ENCODE measurements at places on chromosomes 1 and 21. TPM values are rescaled to one million over a fixed set of nuclear protein-coding genes. Genes with fewer than 3 reads are reported as not detected.

DNA sequence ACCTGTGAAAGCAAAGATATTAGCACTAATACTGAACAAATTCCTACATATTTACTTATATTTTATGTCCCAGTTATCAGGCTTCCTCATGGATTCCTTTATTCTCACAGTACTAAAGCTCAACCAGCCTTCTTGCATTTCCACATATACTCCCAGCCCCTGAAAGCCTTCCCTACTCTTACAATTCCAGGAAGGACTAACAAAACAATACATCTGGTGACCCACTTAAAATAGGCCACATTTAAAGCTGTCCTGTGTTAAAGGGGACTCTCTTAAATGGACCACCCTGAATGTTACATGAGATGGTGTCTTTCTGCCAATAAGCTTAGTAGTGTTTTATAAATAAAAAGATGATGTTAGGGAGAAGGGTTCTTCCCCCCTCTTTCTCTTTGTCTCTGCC lies 54.4 kb downstream of the NTMT2 start:
- no peaks in the 10 kb centered on the region for H3K36me3 ChIP-seq
- DNase-seq: no peak

GRCh38 chr1:194474701-194475100 lies 1288.3 kb upstream of the B3GALT2 start:
- no peaks in the 10 kb centered on the region for H3K27me3 ChIP-seq
- no peak overlapping the region for H3K27ac ChIP-seq
- H3K4me3 ChIP-seq: no peak overlapping the region
- DNase-seq: no peak
- no peaks in the 10 kb centered on the region for H3K4me1 ChIP-seq
- no peaks in the 10 kb centered on the region for H3K36me3 ChIP-seq

DNA sequence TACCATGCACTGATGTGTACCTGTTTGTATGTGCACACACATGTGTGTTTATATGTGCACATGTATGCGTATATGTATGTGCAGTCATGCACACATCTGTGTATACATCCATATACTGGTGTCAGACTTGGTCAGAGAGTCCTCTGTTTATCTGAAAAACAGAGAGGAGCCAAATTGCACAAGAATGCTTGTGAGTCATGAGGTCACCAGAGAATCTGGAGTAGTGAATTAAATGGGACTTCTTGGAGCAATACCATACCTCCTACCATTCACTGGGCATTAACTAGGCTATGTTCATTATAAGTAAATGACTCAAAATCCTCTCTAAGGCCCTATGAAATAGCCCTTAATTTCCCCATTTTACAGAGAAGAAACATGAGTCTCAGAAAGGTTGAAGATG lies 272.1 kb upstream of the C1orf87 start:
- no peaks in the 10 kb centered on the region for H3K27me3 ChIP-seq
- H3K36me3 ChIP-seq: no peaks in the 10 kb centered on the region
- H3K4me3 ChIP-seq: no peak overlapping the region
- DNase-seq: no peak
- H3K4me1 ChIP-seq: no peaks in the 10 kb centered on the region

DNA sequence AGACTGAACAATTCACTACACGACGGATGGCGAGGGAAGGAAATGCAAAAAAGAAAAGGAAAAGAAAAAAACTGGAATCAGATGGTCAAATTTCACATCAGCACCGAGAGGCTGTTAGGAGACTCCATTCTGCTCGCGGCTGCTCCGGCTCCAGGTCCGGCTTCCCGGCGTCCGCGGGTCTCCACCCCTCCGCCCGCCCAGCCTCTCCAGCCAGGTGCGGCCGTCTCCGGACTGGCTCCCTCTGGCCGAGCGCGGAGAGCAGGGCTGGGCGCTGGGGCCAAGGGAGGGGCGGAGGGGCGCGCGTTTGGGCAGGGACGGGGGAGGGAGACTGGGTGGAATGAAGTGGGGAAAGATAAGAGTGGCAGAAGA lies 332 bp downstream of the KCNJ6 start:
- DNase-seq: peak; percentile 81
- H3K27ac ChIP-seq: no peak overlapping the region
- peaks cover 14% of the 10 kb centered on the region for H3K4me1 ChIP-seq
- no peaks in the 10 kb centered on the region for H3K36me3 ChIP-seq
- H3K27me3 ChIP-seq: peaks cover 30% of the 10 kb centered on the region

GRCh38 chr21:42362198-42362597 lies 4.1 kb downstream of the TFF1 start:
- H3K27me3 ChIP-seq: no peaks in the 10 kb centered on the region
- no peak overlapping the region for H3K27ac ChIP-seq
- DNase-seq: no peak
- no peak overlapping the region for H3K4me3 ChIP-seq
- H3K36me3 ChIP-seq: no peaks in the 10 kb centered on the region

DNA sequence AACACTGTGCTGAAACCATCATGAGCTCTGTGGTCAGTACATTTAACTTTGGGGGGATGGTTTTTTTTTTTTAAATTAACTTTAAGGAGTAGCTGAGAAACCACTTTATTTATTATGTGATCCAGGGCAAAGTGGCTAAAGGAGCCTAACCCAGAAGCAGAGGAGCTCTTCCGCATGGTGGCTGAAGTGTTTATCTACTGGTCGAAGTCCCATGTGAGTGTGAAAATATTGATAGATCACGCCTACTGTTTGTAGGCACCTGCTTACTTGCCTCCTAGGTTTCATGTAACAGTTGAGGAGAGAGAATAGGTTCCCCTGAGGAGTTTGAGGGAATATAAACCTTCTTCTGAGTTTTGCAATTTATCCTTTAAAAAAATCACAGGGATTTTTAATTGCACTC lies 181.4 kb downstream of the ZP4 start:
- no peak overlapping the region for H3K4me3 ChIP-seq
- H3K27ac ChIP-seq: no peak overlapping the region
- H3K27me3 ChIP-seq: no peaks in the 10 kb centered on the region
- DNase-seq: no peak

GRCh38 chr1:174914991-174915390 lies 84.8 kb upstream of the CACYBP start:
- no peaks in the 10 kb centered on the region for H3K4me1 ChIP-seq
- no peak overlapping the region for H3K4me3 ChIP-seq
- no peaks in the 10 kb centered on the region for H3K36me3 ChIP-seq

- no peak for DNase-seq
- H3K27me3 ChIP-seq: no peaks in the 10 kb centered on the region
- no peaks in the 10 kb centered on the region for H3K36me3 ChIP-seq
- no peak overlapping the region for H3K4me3 ChIP-seq
- no peaks in the 10 kb centered on the region for H3K4me1 ChIP-seq
Measured at GRCh38 chr1:236150311-236150955, 8.1 kb downstream of the GPR137B start.

DNA sequence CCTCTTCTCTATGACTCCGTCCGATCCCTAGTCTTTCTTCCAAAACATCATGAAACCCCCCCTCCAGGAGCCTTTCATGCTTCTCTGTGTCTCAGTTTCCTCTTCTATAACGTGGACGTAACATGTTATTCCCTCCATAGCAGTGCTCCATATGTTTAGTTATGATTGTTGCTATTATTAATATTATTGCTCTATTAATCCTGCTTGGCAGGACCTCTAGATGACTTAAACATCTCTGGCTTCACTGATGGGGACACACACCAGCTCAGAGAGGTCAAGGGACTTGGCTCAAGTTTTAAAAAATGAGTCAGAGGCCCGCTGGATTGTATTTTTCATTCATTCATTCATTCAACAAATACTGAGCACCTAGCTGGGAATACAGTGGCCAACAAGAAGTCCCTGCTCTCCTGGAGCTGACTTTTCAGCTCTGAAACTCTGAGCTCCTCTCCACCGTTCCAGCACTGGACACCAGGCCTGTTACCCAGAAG lies 404 bp upstream of the CPLANE2 start:
- no peaks in the 10 kb centered on the region for H3K27me3 ChIP-seq
- peak overlapping the region; percentile 86 for H3K27ac ChIP-seq
- no peak for DNase-seq
- H3K36me3 ChIP-seq: peaks cover under 1% of the 10 kb centered on the region

DNA sequence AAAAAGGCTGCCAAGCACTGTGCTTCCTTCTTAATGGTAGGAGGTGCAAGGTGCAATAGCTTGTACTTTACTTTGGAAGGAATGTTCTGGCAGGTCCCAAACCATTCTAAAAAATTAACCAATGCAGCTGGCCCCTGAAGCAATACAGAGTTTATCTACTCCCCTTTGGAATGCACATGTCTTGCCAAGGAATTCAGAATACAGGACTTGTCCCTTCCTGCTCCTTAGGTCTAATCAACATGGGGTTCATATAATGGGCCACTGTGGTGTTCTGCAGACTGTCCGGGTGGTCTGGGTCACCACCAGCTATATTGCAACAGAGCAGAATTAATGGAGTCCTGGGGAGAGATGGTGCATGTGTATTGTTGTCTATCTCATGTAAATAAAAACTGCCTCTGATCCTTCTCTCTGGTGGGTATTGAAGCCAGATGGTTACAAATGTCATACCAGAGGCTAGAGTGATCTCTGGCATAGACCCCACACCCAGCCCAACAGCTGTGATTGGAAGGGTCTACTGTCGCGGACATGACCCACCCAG lies 112.8 kb downstream of the RIPK4 start:
- H3K36me3 ChIP-seq: no peaks in the 10 kb centered on the region
- no peak overlapping the region for H3K27ac ChIP-seq
- DNase-seq: no peak
- no peak overlapping the region for H3K4me3 ChIP-seq
- H3K4me1 ChIP-seq: peaks cover 9% of the 10 kb centered on the region
- no peaks in the 10 kb centered on the region for H3K27me3 ChIP-seq

DNA sequence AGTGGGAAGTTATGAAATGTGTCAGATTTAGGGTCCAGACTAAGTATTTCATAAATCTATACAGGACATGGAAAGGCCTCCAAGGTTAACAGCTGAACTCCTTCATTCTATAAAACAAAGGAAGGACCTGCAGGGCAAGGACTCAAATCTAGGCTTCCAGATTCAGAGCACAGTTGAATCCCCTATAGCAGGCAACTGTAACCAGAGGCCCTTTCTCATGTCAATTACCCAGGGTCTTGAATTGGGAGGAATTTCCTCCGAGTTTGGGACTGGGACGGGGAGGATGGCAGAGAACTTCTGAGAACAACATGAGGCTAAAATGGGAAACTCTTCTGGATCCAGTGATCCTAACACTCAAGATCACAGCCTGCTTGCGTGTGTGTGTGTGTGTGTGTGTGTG lies 112.9 kb upstream of the BEND5 start:
- H3K27ac ChIP-seq: no peak overlapping the region
- no peaks in the 10 kb centered on the region for H3K36me3 ChIP-seq

- H3K4me1 ChIP-seq: peaks cover 44% of the 10 kb centered on the region
- H3K27me3 ChIP-seq: no peaks in the 10 kb centered on the region
- peak overlapping the region; percentile 88 for H3K27ac ChIP-seq
- no peak overlapping the region for H3K4me3 ChIP-seq
- no peaks in the 10 kb centered on the region for H3K36me3 ChIP-seq
Measured at GRCh38 chr1:218350035-218350525, 4.9 kb downstream of the TGFB2 start.

DNA sequence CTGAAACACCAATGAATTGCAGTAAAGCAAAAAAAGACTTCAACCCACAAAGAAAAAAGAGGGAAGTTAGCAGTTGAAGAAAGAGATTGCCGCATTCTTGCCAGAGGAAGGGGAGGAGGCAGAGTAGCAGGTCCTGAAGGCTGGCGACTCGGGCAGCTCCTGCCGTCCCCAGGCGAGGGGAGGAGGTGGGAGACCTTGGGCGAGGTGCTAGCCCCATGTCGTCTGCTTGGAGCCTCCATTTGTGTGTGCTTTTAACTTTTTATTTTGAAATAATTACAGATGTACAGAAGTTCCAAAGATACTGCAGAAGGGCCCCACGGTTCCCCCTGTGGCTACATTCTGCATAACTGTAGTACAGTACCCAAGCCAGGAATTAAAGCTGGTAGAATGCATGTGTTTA lies 6.7 kb downstream of the TRPM2 start:
- no peak for DNase-seq
- no peak overlapping the region for H3K4me3 ChIP-seq
- no peaks in the 10 kb centered on the region for H3K4me1 ChIP-seq
- H3K36me3 ChIP-seq: no peaks in the 10 kb centered on the region
- H3K27ac ChIP-seq: no peak overlapping the region

- no peak overlapping the region for H3K4me3 ChIP-seq
- no peak for DNase-seq
- no peak overlapping the region for H3K27ac ChIP-seq
- H3K27me3 ChIP-seq: no peaks in the 10 kb centered on the region
- H3K4me1 ChIP-seq: peaks cover 3% of the 10 kb centered on the region
Measured at GRCh38 chr1:100924991-100925390, 29.1 kb downstream of the SLC30A7 start.

DNA sequence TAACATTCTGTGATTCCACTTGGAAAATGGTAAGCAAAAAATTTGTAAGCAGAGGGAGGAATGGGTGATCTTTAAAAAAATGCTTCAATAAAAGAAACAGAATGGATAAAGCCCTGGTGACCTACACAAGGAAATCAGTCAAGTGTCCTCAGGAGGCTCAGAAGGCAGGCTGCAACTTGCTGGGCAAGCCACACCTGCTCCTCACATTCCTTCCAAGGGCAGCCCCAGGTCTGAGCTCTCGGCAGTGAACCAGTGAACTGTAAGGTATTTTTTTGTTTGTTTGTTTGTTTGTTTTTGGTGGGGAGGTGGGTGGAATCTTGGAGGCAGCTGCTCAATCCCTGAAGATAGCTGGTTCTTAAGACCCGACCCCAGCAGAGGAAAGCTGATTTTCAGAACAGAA lies 4.4 kb downstream of the TACSTD2 start:
- H3K4me3 ChIP-seq: no peak overlapping the region
- peaks cover 6% of the 10 kb centered on the region for H3K27me3 ChIP-seq
- no peaks in the 10 kb centered on the region for H3K36me3 ChIP-seq
- peak overlapping the region; percentile 75 for H3K27ac ChIP-seq
- H3K4me1 ChIP-seq: peaks cover 22% of the 10 kb centered on the region
- DNase-seq: peak; percentile 89

DNA sequence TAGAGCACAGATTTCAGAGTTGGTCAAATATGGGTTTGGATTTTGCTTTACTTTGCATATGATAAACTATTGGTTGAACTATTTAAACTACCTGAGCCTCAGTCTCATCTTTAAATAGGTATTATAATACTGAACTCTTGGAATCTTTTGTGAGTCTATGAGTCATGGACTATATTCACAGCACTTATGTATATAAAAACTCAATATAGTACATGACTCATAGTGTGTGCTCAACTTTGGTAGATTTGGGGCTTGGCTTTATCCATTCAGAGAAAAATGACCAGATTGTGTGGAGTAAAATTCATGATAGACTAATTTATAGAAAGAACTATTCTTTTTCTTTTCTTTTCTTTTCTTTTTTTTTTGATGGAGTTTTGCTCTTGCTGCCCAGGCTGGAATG lies 28.7 kb downstream of the FCRL3 start:
- no peaks in the 10 kb centered on the region for H3K4me1 ChIP-seq
- H3K27me3 ChIP-seq: no peaks in the 10 kb centered on the region
- H3K36me3 ChIP-seq: no peaks in the 10 kb centered on the region
- DNase-seq: no peak

The HENMT1 gene
- total RNA-seq: 12.3 TPM

The BCAN gene
- not detected for total RNA-seq

The PSMB4 gene
- 131 TPM for total RNA-seq

The BACE2 gene
- total RNA-seq: 25.1 TPM

All from upper lobe of left lung (tissue), 6 donors.